Stimulated activated CD8-positive, alpha-beta memory T cell treated with anti-CD3 and anti-CD28 coated beads, Interleukin-4, amount 100 ng/mL, for 4 hours (primary cell): ENCODE measurements at places on chromosomes 5 and 9.
A peak's percentile ranks its signal among the peaks of the same experiment; 100 is the strongest.

GRCh38 chr5:121872856-121873255 lies 21.2 kb downstream of the FTMT start:
- no peak for DNase-seq

DNA sequence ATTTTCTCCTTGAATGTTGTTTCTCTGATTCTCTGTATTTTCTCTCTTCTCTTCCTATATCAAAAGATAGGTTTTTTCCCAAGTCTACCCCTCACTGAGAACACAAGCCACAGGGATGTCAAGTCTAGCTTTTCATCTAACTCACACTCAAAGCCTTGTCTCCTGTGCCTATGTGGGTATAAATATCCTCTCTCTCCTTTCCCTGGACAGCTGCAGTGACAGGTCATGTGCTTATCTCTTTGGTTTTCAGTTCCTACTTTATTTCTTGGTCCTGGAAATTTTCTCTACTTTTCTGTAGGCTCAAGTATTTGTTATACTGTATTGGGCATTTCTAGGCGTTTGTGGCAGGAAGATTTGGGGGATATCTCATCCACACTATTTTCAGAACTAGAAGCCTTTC lies 182.4 kb upstream of the MVB12B start:
- DNase-seq: no peak

DNA sequence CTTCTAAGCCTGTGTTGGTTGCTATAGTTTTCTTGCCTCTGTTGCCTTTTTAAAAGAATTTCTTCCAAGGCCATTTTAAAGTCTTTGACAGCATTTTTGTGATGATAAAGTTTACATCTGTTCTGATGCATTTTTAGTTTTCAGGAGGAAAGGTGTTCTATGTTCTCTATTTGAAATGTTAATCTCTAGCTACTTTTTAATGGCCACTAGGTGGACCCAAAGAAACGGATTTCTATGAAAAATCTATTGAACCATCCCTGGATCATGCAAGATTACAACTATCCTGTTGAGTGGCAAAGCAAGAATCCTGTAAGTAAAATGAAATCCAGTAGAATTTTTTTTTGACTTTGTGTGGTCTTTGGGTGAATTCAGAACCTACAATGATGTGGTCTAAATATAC lies 60.2 kb downstream of the MELK start:
- DNase-seq: no peak

GRCh38 chr5:153629027-153629895 lies 138.8 kb downstream of the GRIA1 start:
- no peak for DNase-seq

- DNase-seq: no peak
These were observed 62.9 kb upstream of the PPARGC1B start for GRCh38 chr5:149667084-149667828.

DNA sequence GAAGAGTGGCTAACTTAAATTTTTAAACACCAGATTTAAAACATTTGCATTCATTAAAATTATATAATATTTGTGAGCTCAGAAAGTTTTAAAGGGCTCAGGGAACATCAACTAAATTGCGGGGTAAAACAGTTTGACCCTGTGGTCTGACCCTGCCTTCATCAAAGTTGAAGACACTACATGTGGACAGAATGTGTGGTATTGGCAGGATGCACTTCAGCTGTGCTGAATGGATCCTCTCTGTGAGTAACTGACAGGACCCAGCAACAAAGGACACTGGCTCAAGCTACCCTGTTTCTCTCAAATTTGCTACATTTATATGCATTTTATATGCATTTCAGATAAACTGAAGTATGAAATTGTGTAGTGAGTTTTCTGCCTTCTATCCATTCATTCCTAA lies 288.5 kb downstream of the ZNF608 start:
- no peak for DNase-seq

- DNase-seq: no peak
These were observed 146.0 kb downstream of the CACNA1B start for GRCh38 chr9:138023394-138024124.

- no peak for DNase-seq
These were observed 27.0 kb downstream of the ERAP2 start for GRCh38 chr5:96903300-96903699.

DNA sequence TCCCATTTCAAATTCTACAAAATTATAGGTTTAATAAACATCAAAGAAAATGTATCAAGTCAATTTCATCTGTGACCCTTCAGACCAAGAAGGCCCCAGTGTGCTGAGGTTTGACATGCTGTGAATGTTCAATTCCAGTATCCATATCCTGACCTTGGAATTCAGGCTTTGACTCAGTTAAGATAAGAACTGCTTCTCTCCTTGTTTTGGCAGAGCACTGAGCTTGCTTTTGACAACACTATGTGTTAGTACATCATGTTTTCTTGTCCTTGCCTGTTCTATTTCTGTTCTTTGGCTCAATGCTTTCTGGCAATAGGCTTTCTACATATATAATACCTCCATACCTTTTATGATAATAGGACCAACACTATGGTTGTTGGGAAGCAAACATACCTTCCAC lies 105.6 kb downstream of the PLCXD3 start:
- DNase-seq: no peak

DNA sequence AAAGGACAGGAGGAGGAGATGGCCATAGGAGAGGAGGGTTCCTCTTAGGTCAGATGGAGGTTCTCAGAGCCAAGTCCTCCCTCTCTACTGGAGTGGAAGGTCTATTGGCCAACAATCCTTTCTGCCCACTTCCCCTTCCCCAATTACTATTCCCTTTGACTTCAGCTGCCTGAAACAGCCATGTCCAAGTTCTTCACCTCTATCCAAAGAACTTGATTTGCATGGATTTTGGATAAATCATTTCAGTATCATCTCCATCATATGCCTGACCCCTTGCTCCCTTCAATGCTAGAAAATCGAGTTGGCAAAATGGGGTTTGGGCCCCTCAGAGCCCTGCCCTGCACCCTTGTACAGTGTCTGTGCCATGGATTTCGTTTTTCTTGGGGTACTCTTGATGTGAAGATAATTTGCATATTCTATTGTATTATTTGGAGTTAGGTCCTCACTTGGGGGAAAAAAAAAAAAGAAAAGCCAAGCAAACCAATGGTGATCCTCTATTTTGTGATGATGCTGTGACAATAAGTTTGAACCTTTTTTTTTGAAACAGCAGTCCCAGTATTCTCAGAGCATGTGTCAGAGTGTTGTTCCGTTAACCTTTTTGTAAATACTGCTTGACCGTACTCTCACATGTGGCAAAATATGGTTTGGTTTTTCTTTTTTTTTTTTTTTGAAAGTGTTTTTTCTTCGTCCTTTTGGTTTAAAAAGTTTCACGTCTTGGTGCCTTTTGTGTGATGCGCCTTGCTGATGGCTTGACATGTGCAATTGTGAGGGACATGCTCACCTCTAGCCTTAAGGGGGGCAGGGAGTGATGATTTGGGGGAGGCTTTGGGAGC lies 3.1 kb downstream of the EGR1 start:
- DNase-seq: no peak

DNA sequence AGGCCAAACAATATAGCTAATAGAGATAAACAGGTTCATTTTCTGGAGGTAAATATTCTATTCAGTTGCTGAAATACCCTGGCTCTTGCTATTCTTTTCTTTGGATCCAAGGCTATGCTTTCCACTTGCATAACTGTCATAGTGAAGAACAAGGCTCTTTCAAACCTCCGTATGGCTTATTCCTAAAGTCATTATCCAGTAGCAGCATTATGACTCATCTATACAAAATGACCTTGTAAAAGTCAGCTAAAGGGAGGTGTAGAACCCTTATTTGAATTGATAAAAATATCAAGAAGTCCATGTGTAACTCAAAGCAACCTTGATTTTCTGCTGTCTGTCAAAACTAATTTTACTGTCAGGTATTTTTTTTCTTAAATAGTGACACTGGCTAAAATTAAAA lies 447.8 kb downstream of the PLK2 start:
- DNase-seq: no peak

DNA sequence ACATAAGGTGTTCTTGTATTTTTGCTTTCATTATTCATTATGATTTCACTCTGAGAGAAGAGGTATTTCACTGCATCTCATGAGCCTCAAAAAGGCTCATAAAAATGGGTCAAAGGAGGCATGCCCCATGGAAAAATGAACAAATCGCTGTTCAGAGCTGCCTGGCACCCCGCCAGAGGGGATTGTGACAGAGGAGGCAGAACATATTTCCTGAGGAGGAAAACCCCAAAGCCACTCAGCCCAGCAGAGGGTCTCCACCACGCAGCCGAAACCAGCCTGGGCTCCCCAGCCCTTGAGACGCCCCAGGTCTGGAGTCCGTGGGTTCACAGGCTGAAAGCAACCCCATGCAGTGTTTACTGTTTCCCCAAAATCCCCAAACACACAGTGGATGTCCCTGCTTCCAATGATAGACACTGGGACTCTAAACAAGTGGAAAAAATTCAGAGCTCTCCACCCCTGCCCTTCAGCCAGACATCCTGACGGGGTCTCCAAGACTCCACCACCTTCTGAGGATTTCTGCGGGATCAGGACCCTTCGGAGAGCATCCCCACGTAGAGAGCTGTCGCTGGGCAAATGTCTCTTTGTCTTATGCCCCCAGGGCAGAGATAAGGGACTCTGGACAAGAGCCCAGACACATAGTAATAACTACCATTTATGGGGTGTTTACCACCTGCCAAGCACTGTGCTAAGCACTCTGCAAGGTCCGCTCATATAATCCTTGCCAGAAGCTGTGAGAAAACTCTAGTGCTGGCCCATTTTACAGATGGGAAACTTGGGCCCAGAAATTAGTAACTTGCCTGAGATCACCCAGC lies 122.3 kb downstream of the PAX5 start:
- DNase-seq: no peak

DNA sequence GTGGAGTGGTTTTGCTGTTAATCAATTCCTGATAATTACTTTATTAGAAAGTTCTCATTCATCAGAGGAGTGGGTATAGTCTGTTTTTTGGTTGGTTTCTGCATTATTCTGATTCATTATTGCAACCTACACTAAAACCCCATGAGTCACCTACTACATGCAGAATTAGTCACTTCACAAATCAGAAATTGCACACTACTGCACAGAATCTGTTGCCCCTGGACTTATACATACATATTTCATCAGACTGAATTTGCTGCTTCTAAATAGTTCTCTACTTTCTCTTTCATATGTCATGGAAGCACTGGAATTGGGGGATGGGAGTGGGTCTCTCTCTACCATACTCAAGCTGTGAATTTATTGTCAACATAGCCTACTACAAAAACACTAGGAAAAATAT lies 585.1 kb downstream of the DNAH5 start:
- no peak for DNase-seq

DNA sequence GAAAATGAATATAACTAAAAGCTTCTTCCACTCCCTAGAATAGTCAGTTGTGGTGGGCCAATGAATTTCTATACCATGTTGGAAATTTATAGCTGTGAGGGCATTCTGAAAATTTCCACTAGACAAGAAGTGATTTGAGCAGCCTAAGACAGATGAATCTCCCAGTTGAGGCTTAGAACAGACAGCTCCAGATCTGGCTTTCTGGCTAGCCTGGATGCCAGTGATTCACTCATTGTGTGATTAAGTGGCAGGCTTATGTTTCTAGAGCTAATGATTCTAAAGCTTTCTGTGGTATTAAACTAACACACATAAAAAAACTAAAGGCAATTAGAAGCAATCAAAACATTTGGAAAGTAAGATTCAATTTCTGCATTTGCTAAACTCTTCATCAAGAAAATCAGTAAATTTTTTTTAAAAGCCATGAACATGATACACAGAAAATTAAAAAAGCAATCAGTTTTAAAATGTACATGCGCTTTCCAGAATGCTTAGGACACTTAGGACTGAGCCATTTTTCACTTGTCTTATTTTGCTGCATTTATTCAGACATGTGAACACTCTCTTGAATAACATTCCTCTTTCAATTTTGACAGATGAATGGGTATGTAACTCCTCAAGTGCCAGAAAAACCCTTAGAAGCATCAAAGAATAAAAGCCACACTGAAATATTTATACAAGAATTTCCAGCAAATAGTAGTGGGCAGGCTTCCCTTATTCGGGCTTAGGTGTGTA lies 100.5 kb upstream of the GNAQ start:
- no peak for DNase-seq

GRCh38 chr9:87564111-87564510 lies 66.4 kb downstream of the DAPK1 start:
- DNase-seq: no peak

- no peak for DNase-seq
These were observed 133.3 kb upstream of the IFNE start for GRCh38 chr9:21615446-21615845.

DNA sequence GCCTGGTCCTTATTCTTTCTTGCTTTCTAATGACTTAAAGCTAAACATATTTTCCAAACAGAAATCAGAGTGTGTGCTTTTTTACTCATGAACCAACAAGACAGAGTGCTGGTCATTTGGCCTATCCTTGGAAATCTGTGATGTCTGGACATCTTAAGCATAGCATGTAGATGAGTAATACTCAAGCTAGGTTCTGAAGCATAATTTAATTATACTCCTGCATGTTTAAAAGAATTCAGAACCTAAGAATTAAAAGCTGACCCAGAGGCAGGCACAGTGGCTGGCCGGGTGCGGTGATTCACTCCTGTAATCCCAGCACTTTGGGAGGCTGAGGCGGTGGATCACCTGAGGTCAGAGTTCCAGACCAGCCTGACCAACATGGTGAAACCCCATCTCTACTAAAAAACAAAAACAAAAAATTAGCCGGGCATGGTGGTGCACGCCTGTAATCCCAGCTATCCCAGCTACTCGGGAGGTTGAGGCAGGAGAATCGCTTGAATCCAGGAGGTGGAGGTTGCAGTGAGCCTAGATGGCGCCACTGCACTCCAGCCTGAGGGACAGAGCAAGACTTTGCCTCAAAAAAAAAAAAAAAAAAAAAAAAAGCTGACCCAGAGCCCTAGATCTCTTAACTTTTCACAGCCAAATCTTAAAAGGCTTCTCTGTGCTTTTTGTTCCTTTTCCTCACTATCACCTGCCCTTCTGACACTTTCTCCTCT lies 16.2 kb upstream of the TJP2 start:
- no peak for DNase-seq

DNA sequence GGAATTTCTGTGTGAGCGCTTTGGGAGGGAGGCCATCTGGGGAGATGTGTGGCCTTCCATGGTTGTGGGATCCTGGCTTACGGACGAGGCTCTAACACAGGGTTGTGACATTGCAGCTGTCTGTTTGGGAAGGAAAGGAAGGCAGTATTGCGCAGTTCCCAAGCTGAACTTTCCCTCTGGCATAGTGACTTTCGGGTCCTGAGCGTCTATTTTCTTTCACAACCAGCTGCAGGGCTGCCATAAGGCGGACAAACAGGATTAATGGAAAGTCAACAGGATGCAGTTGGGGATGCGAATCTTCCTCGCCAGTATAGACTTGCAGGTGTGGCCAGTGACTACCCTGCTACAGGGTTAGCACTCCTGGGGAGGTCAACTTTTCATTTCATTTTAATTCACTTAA lies 25.9 kb downstream of the CCT5 start:
- no peak for DNase-seq

- DNase-seq: no peak
These were observed 83.7 kb downstream of the GALNT10 start for GRCh38 chr5:154273963-154274827.

DNA sequence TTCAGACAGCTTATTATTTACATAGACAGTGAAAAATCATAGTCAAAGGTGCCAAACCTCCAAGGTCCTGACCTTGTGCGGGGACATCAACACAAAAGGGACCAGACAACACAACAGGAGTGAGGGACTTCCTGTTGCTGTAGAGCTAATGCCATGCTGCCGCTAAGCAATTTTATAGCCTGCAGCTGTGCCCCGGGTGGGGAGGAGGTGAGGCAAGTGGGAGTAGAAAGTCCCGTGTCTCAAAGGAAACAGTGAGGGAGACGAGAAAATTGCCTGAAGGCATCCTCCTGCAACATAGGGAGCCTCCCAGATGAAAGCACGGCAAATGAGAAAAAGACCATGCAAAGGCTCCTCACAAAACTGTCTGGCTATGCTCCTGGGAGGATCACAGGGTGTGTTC lies 58.8 kb downstream of the CAAP1 start:
- DNase-seq: no peak

GRCh38 chr5:14809369-14810155 lies 62.0 kb downstream of the ANKH start:
- DNase-seq: peak; percentile 57
